ENCODE measurements at places on chromosomes 12 and 14.

GRCh38 chr12:64650762-64651161 is 40.5 kb downstream of the RASSF3 start:
- DNase-seq, result no peak

DNA sequence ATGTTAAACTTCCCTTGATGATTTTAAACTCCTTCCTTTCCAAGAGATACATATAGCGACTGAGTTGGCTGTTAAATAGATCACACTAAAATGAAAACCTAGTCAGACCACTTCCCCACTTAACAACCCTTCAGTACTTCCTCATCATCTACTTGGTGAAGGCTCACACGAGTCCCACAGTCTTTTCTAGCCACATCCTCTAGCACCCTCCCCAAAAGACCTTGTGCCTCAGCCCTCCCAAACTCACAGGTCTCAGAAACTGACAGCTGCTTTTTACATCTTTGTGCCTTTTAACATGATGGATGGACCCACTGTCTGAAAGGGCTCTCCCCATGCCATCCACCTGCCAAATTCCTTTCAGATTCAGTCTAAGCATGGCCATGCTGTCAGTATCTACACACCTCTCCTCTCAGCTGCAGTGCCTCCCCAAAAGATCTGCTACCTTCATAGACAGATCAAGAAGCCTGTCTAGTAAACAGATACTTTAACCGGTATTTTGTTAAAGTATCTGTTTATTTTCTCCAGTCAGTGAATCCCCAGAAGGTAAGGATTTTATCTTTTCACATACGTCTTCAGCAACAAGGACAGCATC is 65.1 kb upstream of the GPHB5 start:
- no peak for DNase-seq

- no peak for DNase-seq
These were observed 81.3 kb upstream of the RIC8B start for GRCh38 chr12:106692896-106693820.

DNA sequence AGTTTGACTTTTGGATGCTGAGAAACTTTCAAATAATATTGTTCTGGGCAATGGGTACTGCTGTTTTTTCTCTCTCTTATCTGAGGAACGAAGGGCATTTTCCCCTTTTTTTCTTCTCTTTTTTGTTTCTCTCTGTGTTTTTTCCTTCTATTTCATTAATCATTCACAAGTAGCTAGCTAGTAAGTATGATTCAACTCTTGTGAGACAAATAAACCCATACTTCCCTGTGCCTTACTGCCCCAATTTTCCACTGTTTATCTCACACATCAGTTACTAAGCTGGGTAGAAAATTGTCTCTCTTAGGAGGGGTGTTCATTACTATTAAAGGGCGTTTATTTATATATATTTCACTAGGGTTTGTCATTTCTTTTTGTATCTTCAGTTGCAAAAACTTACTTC is 437.6 kb downstream of the RERGL start:
- DNase-seq, result no peak
